ENCODE measurements at places on chromosomes 12 and 14.

GRCh38 chr14:21852061-21852664 lies 178.5 kb upstream of the OR4E1 start:
- no peaks in the 10 kb centered on the region for H3K27me3 ChIP-seq
- no peaks in the 10 kb centered on the region for H3K36me3 ChIP-seq
- no peaks in the 10 kb centered on the region for H3K4me1 ChIP-seq
- H3K27ac ChIP-seq, result no peak overlapping the region

DNA sequence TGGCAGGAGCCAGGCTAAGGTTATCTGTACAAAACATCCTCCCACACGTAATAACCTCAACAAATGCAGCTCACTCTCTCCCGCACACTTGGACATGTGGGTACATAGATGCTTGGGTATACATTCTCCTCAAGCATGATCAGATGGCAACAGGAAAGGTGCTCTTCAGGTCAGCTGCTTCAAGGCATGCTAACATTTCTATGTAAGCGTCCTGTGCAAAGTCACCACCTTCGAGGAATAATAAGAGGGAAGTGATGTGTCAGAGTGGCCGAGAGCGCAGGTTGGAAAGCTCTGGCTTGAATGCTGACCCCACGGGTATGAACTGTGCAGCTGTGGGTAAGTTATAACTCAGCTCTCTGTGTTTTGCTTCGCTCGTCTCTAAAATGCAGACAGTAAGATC lies 24.2 kb upstream of the SLC6A12 start:
- peaks cover 3% of the 10 kb centered on the region for H3K4me1 ChIP-seq
- no peak overlapping the region for H3K27ac ChIP-seq
- no peak for DNase-seq
- H3K27me3 ChIP-seq, result peaks cover 7% of the 10 kb centered on the region
- H3K4me3 ChIP-seq, result no peak overlapping the region

DNA sequence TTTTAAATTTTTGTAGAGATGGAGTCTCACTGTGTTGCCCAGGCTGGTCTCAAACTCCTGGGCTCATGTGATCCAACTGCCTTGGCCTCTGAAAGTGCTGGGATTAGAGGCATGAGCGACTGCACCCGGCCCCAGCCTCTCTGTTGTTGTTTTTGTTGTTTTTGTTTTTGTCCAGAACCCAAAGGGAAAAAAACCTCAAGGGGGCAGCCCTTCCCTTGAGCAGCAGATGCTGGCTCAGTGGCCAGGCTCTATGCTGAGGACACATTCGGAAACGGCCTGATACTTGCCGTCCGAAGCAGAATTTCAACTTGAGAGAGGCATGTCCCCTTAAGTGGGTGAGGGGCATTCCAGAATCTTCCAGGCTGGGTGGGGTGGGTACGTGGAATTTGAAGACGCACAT lies 6.7 kb downstream of the MVK start:
- H3K36me3 ChIP-seq, result peaks cover 94% of the 10 kb centered on the region
- no peaks in the 10 kb centered on the region for H3K27me3 ChIP-seq
- no peaks in the 10 kb centered on the region for H3K4me1 ChIP-seq
- H3K27ac ChIP-seq, result no peak overlapping the region
- no peak overlapping the region for H3K4me3 ChIP-seq

GRCh38 chr14:74627076-74627475 lies 15.0 kb upstream of the LTBP2 start:
- no peaks in the 10 kb centered on the region for H3K27me3 ChIP-seq
- H3K4me3 ChIP-seq, result no peak overlapping the region
- H3K27ac ChIP-seq, result no peak overlapping the region
- no peak for DNase-seq

DNA sequence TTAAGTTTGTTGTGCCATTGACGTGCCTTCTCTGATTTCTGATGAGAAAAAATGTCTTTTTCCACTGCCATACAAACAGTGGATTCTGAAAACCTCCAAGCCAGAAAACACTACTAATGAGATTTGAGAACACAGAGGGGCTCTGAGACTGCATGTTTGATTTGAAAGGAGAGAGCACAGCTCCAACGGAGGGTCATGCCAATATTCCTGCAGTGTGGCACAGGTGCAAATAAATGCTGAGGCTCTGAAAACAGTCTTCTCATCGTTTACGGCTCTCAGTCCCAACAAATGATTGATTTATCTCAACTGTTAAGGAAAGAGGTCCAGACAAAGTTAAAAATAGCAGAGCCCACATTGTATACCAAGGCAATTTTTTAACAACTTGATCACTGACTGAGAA lies 128.7 kb downstream of the KCNH5 start:
- DNase-seq, result no peak
- H3K36me3 ChIP-seq, result no peaks in the 10 kb centered on the region
- H3K27ac ChIP-seq, result no peak overlapping the region
- H3K4me3 ChIP-seq, result no peak overlapping the region
- H3K27me3 ChIP-seq, result no peaks in the 10 kb centered on the region

GRCh38 chr14:62079038-62079437 lies 316.8 kb downstream of the SNAPC1 start:
- H3K36me3 ChIP-seq, result no peaks in the 10 kb centered on the region
- H3K27ac ChIP-seq, result no peak overlapping the region
- no peaks in the 10 kb centered on the region for H3K27me3 ChIP-seq
- H3K4me1 ChIP-seq, result no peaks in the 10 kb centered on the region
- no peak for DNase-seq

- H3K27me3 ChIP-seq, result no peaks in the 10 kb centered on the region
- H3K4me3 ChIP-seq, result no peak overlapping the region
- H3K27ac ChIP-seq, result no peak overlapping the region
- H3K4me1 ChIP-seq, result peaks cover 13% of the 10 kb centered on the region
These were observed 14.7 kb downstream of the SLC4A8 start for GRCh38 chr12:51439330-51439729.

DNA sequence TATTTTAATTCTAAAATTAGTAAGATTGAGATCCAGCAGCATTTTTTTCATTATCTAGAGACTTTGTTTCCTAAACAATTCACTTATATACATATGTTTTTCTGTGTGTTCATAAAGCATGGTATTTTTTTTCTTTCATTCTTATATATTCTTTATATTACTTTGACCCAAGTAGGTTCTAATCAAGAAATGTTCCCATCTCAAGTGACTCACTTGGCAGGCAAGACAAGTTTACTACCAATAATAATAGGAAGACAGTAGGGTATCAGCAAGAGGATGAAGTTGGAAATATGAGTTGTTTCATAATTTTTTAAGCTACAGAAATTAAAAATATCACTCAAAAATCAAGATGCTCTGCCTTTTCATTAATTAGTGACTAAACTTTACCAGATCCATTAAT lies 613.4 kb upstream of the ATP2B1 start:
- H3K27ac ChIP-seq, result no peak overlapping the region
- H3K4me3 ChIP-seq, result no peak overlapping the region
- no peaks in the 10 kb centered on the region for H3K36me3 ChIP-seq

DNA sequence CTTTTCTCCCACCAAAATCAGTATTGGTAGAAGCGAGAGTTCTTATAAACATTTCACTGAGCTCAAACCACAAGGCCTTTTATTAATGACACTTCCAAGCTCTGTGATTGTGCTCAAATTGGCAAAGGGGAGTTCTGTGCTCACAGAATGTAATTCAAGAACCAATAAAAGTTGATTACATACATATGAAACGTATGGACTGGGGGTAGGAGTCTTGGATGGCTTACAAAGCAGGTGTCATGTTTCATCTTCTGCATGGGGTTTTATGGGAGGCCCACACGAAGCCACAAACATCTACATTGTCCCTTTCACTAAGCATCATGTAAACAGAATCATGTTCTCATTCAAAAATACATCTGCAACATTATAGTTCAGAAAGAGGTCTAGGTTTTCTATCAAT lies 828.3 kb downstream of the VRK1 start:
- no peak overlapping the region for H3K27ac ChIP-seq
- no peak for DNase-seq
- no peaks in the 10 kb centered on the region for H3K36me3 ChIP-seq
- H3K27me3 ChIP-seq, result no peaks in the 10 kb centered on the region
- H3K4me1 ChIP-seq, result peaks cover 1% of the 10 kb centered on the region

DNA sequence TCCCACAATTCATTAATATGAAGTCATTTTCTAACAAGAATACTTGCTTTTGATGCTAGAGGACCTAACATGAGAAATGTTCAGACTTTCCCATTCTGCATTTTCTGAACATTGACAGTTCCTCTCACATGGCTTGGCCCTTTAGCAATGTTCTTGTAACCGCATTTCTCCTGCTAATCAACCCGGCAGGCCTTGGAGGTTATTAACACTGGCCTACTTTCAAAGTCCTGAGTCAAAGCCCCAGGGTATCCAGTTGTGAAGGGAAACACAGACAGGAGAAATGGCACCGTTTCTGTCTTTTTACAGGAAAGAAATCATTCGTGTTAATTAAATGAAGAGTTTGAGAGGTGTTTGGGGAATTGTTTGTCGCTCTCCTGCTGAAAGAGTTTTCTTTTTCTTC lies 446.5 kb upstream of the MIS18BP1 start:
- H3K27ac ChIP-seq, result no peak overlapping the region
- no peaks in the 10 kb centered on the region for H3K36me3 ChIP-seq
- H3K4me3 ChIP-seq, result no peak overlapping the region
- H3K27me3 ChIP-seq, result no peaks in the 10 kb centered on the region
- DNase-seq, result no peak
- H3K4me1 ChIP-seq, result no peaks in the 10 kb centered on the region

- DNase-seq, result no peak
- peak within 1 kb of the TSS; percentile 14 for H3K4me3 ChIP-seq
- H3K27me3 ChIP-seq, result no peaks in the 10 kb centered on the region
These were observed at the start of gene IL23A for GRCh38 chr12:56338308-56339157. Gene IL23A, plus strand, starts transcription at chr12:56338884. Its CDS starts 161 bp downstream, at chr12:56339045.

- no peaks in the 10 kb centered on the region for H3K36me3 ChIP-seq
- no peak overlapping the region for H3K4me3 ChIP-seq
- DNase-seq, result no peak
- H3K4me1 ChIP-seq, result no peaks in the 10 kb centered on the region
- no peak overlapping the region for H3K27ac ChIP-seq
These were observed 95.0 kb downstream of the LMNTD1 start for GRCh38 chr12:25458047-25458552.

GRCh38 chr12:70049596-70050360 lies 193.5 kb upstream of the CNOT2 start:
- H3K27me3 ChIP-seq, result no peaks in the 10 kb centered on the region
- no peaks in the 10 kb centered on the region for H3K4me1 ChIP-seq
- no peak overlapping the region for H3K4me3 ChIP-seq
- DNase-seq, result no peak

GRCh38 chr12:132646850-132647249 lies 28.3 kb downstream of the P2RX2 start:
- no peak for DNase-seq
- H3K36me3 ChIP-seq, result peaks cover 62% of the 10 kb centered on the region
- no peaks in the 10 kb centered on the region for H3K27me3 ChIP-seq
- H3K4me3 ChIP-seq, result no peak overlapping the region
- no peak overlapping the region for H3K27ac ChIP-seq

DNA sequence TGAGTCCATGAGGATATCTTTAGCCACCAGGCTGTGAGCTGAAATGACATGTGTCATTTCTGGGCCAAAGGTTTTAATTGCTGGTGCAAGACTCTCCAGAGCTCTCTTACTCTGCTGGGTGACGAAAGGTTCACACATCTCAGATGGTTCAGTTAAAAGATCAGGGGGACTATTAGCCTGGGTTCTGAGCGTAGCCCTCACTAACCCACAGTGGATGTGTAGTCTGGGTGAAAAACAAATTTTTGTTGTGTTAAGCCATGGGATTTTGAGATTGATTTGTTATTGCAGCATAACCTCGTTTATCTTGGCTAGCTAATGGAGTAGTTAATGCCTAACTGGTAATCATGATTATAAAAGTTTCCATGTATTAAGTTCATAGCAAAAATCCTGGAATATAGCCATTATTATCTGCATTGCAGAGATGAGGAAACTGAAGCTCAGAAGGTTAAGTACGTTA lies 251.5 kb downstream of the RMST start:
- no peak overlapping the region for H3K27ac ChIP-seq
- no peak for DNase-seq
- no peak overlapping the region for H3K4me3 ChIP-seq
- H3K4me1 ChIP-seq, result peaks cover 2% of the 10 kb centered on the region
- H3K36me3 ChIP-seq, result no peaks in the 10 kb centered on the region
- H3K27me3 ChIP-seq, result no peaks in the 10 kb centered on the region

DNA sequence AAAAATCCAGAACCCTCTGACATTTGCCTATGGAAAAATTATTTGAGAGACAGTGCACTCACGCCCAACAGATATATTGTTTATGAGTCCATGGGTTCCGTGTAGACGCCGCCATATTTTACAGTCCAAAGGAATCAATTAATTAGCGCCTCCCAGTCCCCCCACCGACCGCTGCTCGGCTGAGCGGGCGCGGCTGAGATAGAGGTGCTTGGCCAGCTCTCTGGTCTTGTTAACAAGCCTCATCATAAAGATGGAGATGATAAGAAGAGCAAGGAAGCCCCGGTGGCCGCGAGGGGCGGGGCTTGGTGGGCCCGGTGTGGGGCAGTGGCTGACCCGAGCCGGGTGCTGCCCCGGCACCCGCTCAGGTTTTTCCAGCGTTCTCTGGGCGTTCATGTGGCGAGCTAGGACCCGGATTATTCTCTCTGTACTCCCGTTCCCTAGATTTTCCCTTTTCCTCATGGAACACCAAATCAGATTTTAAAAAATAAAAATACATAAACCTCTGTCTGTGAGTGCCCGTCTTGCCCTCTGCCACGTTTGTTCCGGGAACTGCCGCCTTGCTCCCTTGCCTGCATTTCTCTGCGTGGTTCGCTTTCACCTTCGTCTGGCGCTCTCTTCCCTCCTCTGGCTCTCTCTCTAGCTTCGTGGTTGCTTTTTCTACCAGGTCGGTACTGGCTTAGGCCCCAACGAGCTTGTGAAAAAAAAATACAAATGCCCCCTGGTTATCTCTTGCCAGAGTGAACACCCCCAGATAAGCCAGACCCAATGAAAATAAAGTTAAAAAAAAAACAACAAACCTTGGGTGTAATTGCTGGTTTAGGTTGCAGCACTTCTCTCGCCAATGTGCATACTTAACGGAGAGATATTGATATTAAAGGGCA lies 9.0 kb downstream of the HOXC12 start:
- H3K4me3 ChIP-seq, result no peak overlapping the region
- H3K27ac ChIP-seq, result no peak overlapping the region
- no peak for DNase-seq
- H3K27me3 ChIP-seq, result peaks cover 62% of the 10 kb centered on the region
- H3K36me3 ChIP-seq, result no peaks in the 10 kb centered on the region
- H3K4me1 ChIP-seq, result no peaks in the 10 kb centered on the region

DNA sequence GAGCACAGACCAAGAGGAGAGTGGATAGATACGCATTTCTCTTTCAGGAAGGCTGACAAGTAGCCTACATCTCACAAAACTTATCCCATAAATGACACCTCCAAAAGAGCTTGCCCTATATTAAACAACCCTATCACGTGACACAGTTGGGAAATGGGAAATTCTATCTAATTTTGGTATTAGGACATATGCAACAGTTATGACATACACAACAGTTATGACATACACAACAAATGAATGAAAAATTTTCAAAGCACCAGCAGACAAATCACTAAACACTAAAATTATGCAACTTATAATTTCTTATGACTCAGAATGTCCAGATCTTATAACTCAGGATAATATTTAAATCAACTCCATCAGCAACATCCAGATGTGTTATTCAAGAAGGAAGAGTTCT lies 54.1 kb downstream of the DUSP16 start:
- peaks cover 8% of the 10 kb centered on the region for H3K4me1 ChIP-seq
- no peak for DNase-seq
- no peak overlapping the region for H3K27ac ChIP-seq

GRCh38 chr14:79724934-79725717 lies 486.2 kb downstream of the DIO2 start:
- H3K4me1 ChIP-seq, result peaks cover 5% of the 10 kb centered on the region
- no peaks in the 10 kb centered on the region for H3K27me3 ChIP-seq
- H3K27ac ChIP-seq, result no peak overlapping the region
- no peak overlapping the region for H3K4me3 ChIP-seq
- H3K36me3 ChIP-seq, result no peaks in the 10 kb centered on the region
- no peak for DNase-seq

GRCh38 chr14:24984846-24985589 lies 64.9 kb downstream of the STXBP6 start:
- no peaks in the 10 kb centered on the region for H3K36me3 ChIP-seq
- H3K4me1 ChIP-seq, result no peaks in the 10 kb centered on the region
- no peak overlapping the region for H3K27ac ChIP-seq
- DNase-seq, result no peak
- no peak overlapping the region for H3K4me3 ChIP-seq
- no peaks in the 10 kb centered on the region for H3K27me3 ChIP-seq
